MCF 10A (cell line): ENCODE measurements at places on chromosomes 13 and 19. TPM values are rescaled to one million over a fixed set of nuclear protein-coding genes. Genes with fewer than 3 reads are reported as not detected.

The NLRP5 gene
- total RNA-seq, result not detected in 2 replicates

The CHST8 gene
- not detected in 2 replicates for total RNA-seq

The MAMSTR gene
- total RNA-seq, result 0.22 and 0.65 TPM in 2 replicates

The POLR1G gene
- total RNA-seq, result 9.6 and 17.6 TPM in 2 replicates

The TYROBP gene
- not detected in 2 replicates for total RNA-seq

The OR10H2 gene
- not detected in 2 replicates for total RNA-seq

The MAP2K2 gene
- total RNA-seq, result 171 and 230 TPM in 2 replicates

The SDHAF1 gene
- total RNA-seq, result 14.4 and 15.0 TPM in 2 replicates

The DCT gene
- total RNA-seq, result 0.07 TPM in 1 of 2 replicates, not detected in the other

The CFAP97D2 gene
- total RNA-seq, result not detected in 2 replicates

The ZNF83 gene
- 58.9 and 102 TPM in 2 replicates for total RNA-seq

The LRRC25 gene
- total RNA-seq, result not detected in 2 replicates

The GNG7 gene
- total RNA-seq, result 0.22 and 0.51 TPM in 2 replicates

The SYT3 gene
- not detected in 2 replicates for total RNA-seq

The RASGRP4 gene
- not detected in 2 replicates for total RNA-seq

The PCDH8 gene
- not detected in 2 replicates for total RNA-seq

DNA sequence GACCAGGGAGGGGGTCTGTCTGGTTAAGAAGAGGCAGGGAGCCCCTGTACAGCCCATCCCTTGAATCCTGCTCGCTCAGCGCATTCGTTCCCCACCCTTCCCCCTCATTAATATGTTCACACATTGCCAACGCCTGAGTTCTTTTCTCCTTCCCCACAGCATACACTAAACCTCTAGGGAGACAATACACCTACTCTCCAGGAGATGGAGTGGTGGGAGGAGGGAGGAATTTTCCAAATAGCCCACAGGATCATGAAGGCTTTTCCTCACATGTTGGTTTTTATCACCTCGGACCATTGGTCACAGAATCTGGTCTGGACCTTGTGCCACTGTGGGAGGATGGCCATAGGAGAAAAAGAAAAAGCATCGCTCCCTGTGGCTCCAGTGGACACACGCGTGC lies 294.9 kb downstream of the SHISA2 start:
- no peak for DNase-seq

DNA sequence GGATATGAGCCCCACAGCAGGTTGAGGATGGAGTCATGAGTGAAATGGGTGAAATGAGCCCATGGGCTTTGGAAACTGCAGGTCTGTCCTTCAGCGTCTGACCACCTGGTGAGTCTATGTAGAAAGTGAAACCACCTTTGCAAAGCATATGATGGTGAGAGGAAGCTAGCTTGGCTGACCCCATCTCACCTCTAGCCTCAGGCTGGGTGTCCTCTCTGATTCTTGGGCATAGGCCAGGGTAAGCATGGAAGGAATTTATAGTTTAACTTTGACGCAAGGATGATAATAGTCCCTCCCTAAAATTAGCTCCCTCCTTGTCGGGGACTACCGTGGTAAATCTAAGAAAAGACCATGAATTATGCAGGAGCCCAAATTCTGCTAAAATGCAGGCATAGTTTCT lies 16.8 kb upstream of the PSG9 start:
- DNase-seq, result peak; percentile 54

DNA sequence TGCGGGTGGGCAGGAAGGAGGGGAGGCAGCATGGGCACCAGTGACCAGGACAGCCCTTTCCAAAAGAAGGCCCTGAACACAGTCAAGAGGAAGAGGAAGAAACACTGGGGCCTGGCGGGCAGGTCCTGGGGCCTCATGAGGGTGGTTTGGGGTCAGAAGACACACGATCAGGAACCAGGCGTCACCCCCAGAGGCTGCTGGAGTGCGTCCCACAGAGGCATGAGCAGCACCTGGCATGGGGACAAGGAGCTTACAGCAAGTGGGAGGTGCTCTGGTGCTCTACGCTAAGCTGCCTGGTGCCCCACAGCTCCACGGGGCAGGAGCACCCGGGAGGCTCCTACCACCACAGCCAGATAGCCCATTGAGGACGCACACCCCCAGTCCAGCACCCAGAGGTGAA lies 20.0 kb downstream of the ELL start:
- DNase-seq, result no peak

- no peak for DNase-seq
Measured at GRCh38 chr13:78393286-78394142, 209.8 kb downstream of the POU4F1 start.

DNA sequence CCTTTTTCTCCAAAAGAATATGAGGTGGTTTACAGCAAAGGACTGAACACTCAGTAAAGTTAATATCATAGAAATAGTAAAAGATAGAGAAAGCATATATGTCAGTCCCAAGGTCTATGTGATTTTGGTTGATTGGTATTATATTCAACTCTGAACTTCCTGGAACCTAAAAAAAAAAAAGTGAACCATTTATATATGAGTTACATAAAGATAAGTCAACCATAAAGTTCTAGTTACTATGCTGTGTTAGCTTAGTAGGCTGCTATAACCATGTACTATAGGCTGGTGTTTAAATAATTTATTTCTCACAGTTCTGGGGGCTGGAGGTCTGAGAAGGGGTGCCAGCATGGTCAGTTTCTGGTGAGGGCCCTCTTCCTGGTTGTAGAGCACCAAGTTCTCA lies 475.6 kb downstream of the KLF12 start:
- no peak for DNase-seq

GRCh38 chr13:83515268-83516015 lies 366.8 kb downstream of the SLITRK1 start:
- peak; percentile 80 for DNase-seq

GRCh38 chr19:41309180-41310032 lies 566 bp upstream of the CCDC97 start:
- DNase-seq, result peak; percentile 29

DNA sequence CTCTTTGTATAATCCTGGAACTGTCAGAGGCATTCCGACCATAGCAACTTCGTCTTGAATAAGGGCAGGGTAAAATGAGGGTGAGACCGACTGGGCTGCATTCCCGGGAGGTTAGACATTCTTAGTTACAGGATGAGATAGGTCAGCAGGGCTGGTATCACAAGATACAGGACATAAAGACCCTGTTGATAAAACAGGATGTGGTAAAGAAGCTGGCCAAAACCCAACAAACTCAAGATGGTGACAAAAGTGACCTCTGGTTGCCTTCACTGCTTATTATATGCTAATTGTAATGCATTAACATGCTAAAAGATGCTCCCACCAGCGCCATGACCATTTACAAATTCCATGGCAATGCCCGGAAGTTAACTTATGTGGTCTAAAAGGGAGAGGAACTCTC lies 27.7 kb upstream of the MBNL2 start:
- no peak for DNase-seq

DNA sequence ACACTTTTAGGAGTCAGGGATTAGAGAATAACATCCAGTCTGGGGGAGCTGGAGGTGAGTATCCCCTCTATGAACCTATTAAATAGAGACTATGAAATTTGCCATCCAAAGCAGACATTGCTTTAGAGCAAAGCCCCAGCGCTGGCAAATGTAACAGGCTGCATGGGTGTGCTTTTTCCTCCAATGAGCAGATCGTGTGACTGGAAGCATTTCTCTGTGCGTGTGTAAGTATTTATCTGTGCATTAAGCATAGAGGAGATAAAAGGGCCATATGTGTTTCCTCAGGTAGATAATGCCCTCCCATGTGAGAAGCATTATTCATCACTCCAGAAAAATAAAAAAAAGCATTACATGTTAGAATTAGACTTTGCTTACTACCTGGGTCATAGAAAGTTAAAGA lies 924 bp downstream of the TNFSF13B start:
- no peak for DNase-seq

DNA sequence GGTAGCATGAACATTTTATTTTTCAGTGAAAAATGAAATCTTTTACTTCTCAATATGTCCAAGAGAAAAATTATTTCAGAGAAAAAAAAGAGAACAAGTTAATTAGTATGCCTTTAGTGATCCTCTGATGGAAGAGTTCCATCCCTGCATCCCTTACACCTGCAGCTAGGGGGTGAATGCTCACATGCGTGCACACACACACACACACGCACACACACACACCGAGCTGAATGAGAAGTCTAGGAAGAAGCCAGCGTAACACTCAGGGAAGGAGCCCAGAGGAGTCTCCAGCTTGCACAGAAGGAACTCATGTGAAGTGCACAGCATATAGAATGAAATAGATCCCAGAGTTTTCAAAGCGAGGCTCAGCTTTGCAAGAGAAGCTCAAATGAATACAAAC lies 510.5 kb downstream of the IRS2 start:
- DNase-seq, result peak; percentile 41

DNA sequence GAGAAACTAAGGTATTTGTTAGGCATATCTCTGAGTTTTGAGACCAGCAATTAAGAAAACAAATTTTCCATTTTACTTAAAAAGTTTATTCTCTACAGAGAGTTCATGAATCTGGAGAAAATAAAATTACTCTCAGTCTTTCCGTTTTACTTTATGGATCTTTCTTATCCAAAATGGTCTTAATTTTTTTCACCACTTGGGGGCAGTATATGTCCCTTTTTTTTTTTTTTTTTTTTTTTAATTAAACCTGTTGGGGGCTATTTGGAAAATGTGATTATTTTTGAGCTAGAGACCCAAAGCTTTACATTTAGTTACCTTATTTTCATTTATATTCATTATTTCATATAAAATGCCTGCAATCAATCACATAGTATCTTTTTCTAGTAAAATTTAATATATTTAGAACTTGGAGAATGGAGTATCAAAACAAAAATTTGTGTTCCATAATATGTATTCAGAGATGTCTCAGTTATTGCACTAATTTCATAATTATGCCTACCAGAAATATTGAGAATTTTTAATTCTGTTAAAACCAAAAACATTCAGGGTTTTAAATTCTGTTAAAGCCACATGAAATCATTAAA lies 27.1 kb downstream of the PIBF1 start:
- DNase-seq, result peak; percentile 42

DNA sequence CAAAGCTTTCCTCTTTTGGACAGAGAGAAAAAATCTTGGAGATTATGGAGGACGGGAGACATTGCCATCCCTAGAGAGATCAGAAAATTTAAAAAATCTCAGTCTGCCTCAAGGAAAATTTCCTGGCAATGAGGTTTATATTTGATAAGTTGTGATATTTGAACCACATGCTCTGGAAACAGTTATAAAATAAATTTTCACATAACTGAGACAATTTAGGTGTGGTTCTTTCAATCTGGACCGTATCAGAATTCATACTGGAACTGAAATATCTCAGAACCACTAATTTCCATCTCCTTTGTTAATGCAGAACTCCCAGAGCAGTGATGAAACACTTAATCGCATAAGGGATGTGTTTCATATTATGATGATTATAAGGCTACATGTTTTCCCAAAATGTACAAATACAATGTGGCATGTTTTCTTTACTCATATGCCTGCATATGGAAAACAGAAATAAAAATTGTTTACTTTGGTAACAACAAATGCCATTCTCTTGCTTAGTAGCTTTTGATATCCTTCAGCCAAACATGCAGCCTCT lies 13.7 kb downstream of the UBE2L5 start:
- DNase-seq, result no peak

DNA sequence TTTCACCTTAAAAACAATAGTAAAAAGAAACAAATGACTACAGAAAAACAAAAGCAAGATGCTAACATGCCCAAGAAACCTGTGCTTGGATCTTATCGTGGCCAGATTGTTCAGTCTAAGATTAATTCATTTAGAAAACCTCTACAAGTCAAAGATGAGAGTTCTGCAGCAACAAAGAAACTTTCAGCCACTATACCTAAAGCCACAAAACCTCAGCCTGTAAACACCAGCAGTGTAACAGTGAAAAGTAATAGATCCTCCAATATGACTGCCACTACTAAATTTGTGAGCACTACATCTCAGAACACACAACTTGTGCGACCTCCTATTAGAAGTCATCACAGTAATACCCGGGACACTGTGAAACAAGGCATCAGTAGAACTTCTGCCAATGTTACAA lies 6.0 kb downstream of the CKAP2 start:
- DNase-seq, result no peak

DNA sequence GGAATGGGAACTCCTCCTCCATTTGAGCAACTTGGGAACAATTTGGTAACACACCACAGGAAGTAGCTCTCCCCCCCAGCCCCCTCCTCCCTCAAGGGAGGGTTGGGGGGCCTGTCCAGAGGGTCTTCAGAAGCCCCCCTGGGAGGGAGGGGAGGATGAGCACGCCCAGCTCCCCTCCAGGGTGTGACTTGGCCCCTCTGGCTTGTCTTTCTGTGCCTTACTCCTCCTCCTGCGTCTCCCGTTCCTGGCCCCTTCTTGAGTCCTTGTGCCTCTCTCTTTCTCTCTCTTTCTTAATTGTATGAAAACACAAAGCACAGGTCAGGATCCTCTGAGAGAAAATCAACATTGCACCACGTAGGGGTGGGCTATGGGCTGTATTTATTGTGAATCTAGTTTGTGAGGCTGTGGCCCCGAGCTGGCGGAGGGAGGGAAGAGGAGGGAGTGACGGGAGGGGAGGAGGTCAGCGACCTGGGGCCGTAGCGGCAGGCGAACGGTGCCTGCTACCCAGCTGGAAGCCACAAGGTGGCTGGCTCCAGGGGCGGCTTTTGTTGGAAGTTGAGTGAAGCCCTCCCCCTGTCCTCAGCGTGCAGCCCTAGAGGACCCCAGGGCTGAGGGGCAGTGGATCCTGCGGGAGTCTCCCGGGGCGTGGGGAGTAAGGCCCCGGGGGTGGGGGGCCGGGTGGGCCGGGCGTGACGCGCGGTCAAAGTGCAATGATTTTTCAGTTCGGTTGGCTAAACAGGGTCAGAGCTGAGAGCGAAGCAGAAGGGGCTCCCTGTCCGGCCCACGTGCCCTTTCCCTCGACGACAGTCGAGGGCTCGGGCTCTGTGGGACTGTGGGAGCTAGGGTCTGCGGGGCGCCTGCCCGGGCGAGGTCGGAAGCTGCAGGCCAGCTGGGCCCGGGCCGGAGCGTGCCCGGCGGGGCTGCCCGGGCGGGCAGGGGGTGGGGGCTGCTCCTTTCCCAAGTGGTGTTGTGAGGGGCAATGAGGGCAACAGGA lies 6.4 kb downstream of the LYL1 start:
- DNase-seq, result no peak

GRCh38 chr13:49450105-49450819 lies 6.2 kb downstream of the SETDB2 start:
- DNase-seq, result no peak

GRCh38 chr19:35913589-35913988 lies 5.5 kb upstream of the TYROBP start:
- DNase-seq, result no peak

- no peak for DNase-seq
Measured at GRCh38 chr19:30393729-30394480, 21.7 kb downstream of the ZNF536 start.

DNA sequence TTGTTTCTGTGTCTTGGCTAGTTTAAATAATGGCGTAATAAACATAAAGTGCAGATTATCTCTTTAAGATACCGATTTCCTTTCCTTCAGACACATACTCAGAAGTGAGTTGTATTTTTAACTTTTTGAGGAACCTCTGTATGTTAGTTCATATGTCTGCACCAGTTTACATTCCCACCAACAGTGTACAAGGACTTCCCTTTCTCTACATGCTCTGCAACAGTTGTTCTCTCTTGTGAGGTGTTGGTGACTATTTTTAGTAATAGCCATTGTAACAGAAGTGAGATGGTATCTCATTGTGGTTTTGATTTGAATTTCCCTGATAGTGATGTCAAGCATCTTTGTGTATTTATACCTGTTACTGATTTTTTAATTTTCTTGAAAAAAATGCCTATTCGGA lies 418.6 kb downstream of the UQCRFS1 start:
- DNase-seq, result no peak

- DNase-seq, result peak; percentile 90
Measured at GRCh38 chr19:48319647-48320541, 5.5 kb upstream of the EMP3 start.

GRCh38 chr19:38043649-38044144 lies 136.7 kb downstream of the SIPA1L3 start:
- no peak for DNase-seq
